ENCODE measurements at places on chromosomes 5 and 9.

DNA sequence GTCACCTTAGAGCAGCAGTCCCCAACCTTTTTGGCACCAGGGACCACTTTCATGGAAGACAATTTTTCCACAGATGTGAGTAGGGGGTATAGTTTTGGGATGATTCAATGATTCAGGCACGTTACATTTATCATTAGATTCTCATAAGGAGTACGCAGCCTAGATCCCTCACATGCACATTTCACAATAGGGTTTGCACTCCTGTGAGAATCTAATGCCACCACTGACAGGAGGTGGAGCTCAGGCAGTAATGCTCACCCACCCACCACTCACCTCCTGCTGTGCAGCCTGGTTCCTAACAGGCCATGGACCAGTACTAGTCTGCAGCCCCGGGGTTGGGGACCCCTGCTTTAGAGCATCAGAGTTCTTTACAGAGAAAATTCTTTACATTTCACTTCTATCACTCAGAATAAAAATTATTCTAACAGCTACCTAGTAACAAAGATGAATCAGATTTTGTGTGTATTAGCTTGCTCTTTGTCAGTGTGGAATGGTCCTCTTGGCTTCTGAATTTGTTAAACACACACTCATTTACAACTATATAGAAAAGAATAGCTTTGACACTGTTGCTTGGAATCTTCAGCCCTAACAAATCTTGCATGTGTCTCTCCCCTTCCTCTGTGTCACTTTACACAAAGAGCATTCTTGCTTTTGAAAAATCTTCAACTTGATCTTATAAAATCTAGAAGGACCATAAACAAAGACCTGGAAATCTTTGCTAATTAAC, 438.6 kb downstream of the BNC2 start:
- DNase-seq = no peak

- no peak for DNase-seq
These were observed 10.3 kb downstream of the LPCAT1 start for GRCh38 chr5:1513326-1514026.

- DNase-seq = no peak
These were observed 2348.7 kb upstream of the ACO1 start for GRCh38 chr9:30035761-30036160.

DNA sequence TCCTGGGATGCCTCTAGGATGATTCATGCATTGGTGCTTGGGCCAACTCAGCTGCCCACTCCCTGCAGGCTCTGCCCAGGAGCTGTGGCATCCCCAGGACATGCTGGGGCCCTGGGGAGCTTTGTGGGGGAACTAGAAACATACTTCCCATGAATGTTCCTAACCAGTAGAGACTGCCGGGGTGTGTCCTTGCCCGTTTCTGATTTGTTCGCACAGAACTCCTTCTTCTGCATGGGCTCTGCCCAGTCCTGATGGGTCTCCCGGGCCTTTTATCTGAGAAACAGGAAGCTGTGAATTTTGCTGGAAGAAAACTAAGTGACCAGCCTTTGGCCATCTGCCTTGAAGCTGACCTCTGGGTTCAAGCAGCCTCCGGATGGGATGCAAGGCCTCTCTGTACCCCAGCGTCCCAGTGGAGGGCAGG, 71.6 kb upstream of the RNU6ATAC start:
- DNase-seq = peak; percentile 15

- peak; percentile 51 for DNase-seq
These were observed 10.6 kb upstream of the SLC44A1 start for GRCh38 chr9:105233873-105234272.

- peak; percentile 72 for DNase-seq
These were observed 2.0 kb downstream of the GLIS3 start for GRCh38 chr9:4297786-4298254.

DNA sequence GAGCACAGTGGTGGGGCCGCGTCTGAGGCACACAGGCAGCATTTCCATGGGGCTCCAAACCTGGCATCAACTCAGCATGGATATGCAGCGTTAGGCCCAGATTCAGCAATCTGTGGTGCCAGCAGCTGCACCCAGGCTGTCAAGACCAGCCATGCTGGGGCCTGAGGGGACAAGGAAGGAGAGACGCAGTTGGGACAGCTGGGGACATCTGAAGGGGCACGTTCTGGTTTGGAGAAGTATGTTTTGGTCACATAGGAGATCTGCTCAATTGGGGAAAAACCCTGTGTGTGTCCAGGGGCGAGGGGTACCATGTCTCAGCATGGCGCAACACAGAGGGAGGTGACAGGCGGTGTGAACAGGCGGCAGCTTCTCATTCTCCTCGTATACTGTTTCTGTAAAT, 66.6 kb upstream of the ECM2 start:
- DNase-seq = no peak

DNA sequence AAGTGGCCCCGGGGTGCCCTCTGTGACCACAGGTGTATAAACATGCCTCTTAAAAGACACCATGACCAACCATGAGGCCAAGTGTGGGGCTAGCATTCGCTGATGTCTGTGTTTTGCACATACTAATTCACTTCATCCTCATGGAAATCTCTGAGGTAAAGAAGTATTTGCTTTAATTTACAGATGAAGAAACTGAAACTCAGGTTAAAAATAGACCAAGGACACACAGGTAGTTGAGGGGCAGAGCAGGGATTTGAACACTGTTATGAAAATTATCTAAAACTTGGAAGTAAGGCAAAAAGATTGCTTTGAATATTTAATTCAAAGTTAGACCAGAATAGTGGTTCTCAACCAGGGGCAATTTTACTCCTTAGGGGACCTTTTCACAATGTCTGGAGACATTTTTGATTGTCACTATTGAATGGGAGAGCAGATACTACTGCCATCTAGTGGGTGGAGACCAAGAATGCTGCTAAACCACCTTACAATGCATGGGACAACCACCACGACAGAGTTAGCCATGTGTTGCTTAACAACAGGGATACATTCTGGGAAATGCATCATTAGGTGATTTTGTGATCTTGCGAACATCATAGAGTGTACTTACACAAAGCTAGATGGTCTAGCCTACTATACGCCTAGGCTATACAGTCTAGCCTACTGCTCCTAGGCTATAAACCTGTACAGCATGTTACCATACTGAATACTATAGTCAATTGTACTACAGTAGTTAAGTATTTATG, 8.0 kb upstream of the FXN start:
- peak; percentile 54 for DNase-seq

GRCh38 chr5:11724940-11725339, 179.3 kb downstream of the CTNND2 start:
- no peak for DNase-seq

DNA sequence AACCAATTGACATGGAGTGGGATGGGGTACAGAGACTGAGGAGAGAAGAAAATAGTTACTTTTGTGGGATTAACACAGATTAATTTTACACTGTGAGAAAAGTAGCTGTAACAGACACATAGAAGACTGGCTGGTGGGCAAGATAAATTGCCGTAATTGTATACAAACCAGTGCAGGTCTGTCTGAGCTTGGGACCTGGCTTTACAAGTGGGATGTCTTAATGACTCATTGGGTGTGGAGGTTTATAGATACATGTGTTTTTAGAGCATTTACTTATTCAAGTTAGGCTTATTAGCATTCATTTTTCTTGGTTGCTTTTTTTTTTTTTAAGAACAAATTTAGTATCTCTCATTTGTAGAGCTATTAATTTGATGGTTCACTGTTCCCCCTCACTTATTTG, 37.5 kb downstream of the SLC44A1 start:
- peak; percentile 53 for DNase-seq

DNA sequence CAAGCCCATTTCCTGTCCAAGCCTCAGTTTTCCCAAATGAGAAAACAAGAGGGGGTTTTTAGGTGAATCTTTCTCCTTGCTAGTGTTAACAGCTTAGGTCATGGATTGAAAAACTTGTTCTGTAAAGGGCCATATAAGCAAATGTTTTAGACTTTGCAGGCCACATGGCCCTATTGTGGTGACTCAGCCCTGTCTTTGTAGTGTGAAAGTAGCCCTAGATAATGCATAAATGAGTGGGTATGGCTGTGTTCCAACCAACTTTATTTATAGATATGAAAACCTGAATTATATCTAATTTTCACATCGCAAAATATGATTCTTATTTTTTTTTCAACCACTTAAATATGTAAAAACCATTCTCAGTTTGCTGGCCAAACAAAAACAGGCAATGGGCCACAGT, 6.9 kb upstream of the BARX1 start:
- DNase-seq = peak; percentile 18

GRCh38 chr5:73666891-73667290, 40.9 kb downstream of the ARHGEF28 start:
- DNase-seq = no peak

DNA sequence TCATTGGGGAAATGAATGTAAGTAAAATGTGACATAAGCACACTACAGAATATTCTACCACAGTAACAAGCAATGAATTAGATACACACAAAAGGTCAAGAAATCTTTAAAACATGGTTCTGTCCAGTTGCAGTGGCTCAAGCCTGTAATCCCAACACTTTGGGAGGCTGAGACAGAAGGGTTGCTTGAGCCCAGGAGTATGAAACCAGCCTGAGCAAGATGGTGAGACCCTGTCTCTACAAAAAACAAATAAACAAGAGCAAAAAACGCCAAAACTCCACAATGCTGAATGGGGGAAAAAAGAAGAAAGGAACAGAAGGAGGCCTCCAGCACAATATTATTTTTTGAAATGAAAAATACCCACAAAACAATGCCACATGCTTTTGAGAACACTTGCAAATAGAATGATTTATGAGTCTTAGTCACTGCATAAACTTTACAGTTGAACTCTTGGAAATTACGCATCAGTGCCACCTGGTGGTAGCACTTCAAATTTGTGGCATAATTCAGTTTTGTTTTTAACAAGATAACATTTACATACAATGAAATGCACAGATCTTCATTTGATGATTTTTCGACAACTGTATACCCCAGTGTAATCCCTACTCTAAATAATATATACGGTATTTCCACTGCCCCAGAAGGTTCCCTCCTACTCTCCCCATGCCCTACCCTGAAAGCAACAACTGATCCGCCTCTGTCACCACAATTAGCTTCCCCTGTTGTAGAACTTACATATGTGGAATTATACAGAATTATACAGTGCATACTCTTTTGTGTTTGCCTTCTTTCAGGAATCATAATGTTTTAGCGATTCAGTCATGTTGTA, 14.4 kb upstream of the SPINK4 start:
- DNase-seq = peak; percentile 88

GRCh38 chr5:152315942-152316341, 89.1 kb downstream of the NMUR2 start:
- DNase-seq = no peak

- DNase-seq = no peak
These were observed 60.6 kb upstream of the ARL15 start for GRCh38 chr5:54370982-54371381.

GRCh38 chr5:98638111-98638510, 135.4 kb upstream of the RGMB start:
- no peak for DNase-seq

DNA sequence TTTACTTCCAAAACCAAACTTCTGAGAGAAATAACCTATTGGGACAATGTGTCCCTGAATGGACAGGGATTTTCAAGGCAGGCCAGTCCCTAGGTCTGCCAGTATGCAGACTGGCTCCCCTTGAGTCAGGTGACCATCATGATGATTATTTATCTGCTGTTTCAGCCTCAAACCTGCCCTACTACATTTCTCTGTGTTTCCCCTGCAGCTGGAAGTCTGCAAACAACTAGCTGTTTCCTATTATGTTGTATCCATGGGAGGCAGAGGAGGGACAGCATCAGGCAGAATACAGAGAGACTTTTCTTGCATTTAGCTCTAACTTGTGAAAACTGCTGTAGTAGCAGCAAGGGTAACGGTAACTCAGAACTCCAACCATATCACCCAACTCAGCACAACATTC, 36.2 kb upstream of the IFNK start:
- DNase-seq = no peak

GRCh38 chr9:104260004-104260403, 165.9 kb downstream of the SMC2 start:
- DNase-seq = no peak

DNA sequence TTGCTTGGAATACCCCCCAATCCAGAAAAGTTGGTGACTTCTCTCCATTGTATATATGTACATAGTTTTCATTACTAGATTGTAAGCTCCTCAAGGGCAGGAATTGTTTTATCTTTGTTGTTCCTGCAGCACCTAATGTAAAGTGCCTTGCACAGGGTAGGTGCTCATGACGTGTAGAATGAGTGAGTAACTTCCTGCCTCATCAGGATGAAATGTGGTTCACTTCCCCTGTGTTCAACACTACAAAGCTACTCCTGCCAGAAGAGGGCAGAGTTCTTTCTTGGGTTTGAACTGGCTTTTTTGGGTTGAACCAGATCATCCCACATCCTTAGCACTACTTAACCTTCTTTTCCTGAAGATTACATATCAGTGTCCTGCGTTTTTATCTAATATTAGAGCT, 23.9 kb downstream of the GTF3C4 start:
- peak; percentile 50 for DNase-seq

- no peak for DNase-seq
These were observed 1.8 kb downstream of the ACTL7A start for GRCh38 chr9:108863891-108864290.

All from fibroblast of mammary gland (primary cell).